NCI-H524 (cell line): ENCODE measurements at places on chromosomes 12 and 14.

DNA sequence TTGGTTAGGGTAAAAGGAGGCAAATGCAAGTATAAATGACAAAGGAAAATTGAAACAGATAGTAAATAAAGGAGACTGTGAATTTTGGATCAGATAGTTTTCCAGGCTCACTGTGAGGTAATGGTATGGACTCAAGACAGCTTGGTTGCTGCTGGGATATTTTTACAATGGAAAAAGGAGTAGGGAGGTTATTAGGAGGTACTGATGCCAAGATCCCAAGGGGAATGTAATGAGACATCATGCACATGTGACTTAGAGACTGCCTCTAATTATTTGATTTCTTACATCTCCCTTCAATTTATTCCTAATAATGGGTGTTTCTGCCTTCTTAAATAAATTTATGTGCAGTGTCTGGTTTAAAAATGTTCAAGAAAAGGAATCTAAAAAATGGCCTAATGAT is 56.9 kb downstream of the TAOK3 start:
- no peak for DNase-seq

DNA sequence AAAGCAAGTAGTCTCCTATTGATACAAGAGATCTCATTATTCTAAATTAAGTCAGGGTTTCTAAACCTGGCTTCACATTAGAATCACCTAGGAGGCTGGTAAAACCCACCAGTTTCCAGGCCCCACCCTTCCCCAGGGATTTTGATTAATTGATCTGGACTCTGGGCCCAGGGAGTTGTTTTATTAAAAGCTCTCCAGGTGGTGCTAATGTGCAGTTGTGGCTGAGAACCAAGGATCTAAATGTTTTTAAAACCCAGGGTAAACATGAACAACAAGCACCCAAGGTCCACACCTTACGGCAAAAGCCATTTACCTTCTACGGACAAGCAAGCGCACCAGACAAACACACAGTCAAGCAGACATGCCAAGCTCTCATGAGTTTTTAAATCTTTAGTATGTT is 73.9 kb downstream of the SLC2A13 start:
- DNase-seq = no peak

DNA sequence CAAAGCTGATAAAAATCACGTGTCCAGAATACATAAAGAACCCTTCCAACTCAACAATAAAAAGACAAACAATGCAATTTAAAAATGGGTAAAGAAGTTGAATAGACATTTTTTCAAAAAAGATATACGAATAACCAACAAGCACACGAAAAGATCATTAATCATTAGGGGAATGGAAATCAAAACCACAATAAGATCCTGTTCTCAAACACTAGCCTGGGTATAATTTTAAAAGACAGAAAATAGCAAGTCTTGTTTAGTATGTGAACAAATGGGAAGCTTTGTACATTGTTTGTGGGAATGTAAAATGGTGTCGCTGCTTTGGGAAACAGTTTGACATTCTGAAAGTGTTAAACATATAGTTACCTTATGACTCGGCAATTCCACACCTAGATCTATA is 86.3 kb upstream of the LMNTD1 start:
- DNase-seq = no peak

GRCh38 chr14:88572117-88572516 is 9.3 kb downstream of the ZC3H14 start:
- DNase-seq = no peak

- no peak for DNase-seq
These were observed 43.7 kb upstream of the TMED10 start for GRCh38 chr14:75220156-75220555.
